ENCODE measurements at places on chromosomes 2 and 18.

DNA sequence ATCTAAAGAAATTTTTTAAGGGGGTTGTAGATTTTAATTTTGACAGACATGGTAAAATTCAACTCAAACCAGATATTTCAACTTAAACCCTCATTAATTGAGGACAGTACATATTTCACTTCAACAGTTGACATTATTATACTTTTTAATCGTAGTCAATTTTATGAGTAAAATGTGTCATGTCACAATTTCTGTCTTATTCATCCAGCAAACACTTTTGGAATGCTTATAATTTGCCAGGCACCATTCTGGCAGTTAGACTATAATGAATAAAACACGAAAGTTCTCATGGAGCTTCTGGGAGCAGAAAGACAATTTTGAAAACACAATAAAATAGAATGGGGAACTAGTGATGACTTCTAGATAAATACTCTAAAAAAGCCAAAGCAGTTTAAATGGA, 1094.8 kb downstream of the SUCLG1 start:
- DNase-seq: no peak

DNA sequence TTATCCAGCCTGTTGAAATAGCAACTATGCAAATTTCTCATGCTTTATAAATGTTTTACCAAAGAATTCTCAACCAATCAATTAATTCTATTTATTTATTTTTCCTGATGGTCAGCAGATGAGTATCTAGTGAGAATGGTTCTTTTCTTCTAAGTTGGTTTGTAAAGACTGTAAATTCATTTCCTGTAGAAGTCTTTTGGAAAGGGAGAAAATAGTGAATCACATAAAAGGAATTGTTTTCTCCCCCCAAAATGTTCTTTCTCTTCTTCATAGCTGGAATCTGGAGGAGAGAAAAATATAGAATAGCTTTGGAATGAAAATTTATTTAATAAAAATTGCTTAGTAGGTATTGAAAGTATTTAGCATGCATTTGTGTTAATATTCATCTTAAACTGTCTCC, 836.1 kb upstream of the ZEB2 start:
- no peak for DNase-seq

GRCh38 chr2:207504513-207505170, 25.1 kb upstream of the CREB1 start:
- DNase-seq: peak; percentile 14

GRCh38 chr18:10128921-10129501, 215.2 kb downstream of the VAPA start:
- DNase-seq: peak; percentile 27

GRCh38 chr18:7946734-7947377, 379.7 kb downstream of the PTPRM start:
- DNase-seq: peak; percentile 78

DNA sequence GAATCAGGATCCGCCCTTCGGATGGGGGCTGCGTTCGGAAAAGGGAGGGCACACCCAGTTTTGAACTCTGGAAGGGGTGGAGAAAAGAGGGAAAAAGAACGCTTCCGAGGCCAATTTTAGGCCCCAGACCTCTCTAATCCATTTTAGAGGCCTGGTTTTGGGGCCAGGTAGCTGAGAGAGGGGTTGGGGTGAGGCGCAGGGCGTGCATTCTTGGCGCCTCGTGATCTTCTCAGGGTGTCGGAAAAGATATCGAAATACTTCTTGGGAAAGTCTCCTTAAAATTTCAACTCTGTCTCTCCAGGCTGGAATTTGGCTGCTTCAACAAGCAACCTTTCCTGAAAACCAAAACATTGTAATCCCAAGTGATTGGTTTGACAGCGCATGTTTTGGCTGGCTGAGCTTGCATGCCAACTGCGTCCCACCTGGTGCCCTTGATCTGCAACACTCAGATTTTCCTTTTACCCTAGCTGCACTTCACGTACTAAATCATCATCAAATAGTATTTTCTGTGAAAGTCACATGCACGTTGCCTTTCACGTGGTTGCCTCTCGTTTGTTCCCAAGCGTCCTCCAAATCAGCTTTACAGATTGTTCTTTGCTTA, 864 bp upstream of the XPO1 start:
- no peak for DNase-seq

Measured in HFFc6 (cell line).